Germinal center (tissue), 1 donor: ENCODE measurements at places on chromosomes 4 and X.

DNA sequence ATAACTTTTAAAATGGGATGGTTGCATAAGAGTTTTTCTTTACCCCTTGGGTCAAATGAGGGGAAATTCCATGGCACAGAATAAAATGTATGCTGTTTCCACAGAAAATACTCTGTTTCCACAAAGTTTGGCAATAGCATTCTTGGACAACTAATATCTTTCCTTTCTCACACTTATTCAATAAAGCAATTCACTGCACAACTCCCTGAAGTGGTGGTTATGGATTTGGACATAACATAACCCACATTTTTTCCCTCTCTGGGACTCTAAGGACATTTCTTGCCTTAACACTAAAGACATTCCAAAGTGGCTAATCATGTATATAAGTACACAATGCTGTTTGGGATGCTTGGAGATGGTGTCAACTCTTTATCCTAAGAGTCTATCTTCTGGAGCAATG lies 51.7 kb upstream of the GPM6B start:
- no peak for DNase-seq

GRCh38 chr4:131411393-131411792 lies 1737.7 kb upstream of the PCDH10 start:
- no peak for DNase-seq

DNA sequence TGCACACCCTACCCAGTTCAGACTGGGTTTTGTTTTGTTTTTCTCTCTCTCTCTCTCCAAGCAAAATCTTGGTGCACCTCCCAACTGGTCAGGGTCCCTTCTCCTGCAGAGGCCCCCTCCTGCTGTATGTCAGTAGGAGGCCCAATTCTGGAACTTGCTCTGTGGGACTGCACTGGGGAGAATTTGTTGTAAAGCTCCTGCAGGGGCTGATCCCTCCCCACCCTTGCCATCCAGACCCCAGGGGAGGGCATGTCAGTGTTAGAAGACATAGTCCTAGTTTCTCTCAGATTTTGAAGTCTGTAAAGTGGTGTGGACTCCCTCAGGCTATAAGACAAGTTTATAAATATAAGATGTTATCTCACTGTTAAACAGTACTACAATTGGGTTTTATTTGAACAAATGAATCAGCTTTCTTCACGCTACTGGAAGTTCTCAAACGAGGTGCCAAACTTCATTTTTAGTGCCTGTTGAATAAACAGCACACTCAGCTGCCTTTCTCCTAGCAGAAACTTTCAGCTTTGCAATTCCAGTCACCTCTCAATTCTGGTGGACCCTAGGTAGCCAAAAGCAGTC lies 88.6 kb upstream of the FRMPD3 start:
- DNase-seq = no peak

DNA sequence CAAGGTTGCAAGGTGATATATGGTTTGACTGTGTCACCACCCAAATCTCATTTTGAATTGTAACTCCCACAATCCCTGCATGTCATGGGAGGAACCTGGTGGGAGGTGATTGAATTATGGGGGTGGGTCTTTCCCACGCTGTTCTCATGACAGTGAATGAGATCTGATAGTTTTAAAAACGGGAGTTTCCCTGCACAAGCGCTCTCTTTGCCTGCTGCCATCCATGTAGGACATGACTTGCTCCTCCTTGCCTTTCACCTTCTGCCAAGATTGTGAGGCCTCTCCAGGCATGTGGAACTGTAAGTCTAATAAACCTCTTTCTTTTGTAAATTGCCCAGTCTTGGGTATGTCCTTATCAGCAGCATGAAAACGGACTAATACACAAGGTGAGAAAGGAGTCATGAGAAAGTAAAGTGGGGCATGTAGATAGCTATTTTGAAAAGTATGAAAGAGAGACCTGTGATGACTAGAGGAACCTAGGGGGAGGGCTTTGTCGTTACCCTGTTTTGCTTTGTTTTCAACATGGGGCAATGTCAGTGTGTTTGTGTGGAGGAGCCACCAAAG lies 6.3 kb downstream of the ZBTB49 start:
- no peak for DNase-seq

DNA sequence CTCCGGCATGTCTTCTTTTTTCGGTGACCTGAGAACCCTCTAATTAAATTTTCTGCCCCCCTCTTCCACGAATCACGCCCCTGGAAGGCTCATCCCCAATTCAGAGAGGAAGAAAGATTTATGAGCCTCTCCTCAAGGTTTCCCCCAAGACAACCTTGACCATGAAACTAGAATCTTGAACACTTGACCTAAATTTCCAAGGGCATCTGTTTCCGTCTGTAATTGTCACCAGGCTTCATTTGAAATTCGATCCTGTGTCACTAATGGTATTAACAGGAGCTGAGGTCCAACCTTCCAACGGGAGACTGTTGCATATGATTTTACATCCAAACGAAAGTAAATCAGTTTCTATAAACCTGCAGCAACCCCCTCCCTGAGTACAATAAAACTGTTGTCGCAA lies 139.9 kb upstream of the ZIC3 start:
- DNase-seq = no peak

DNA sequence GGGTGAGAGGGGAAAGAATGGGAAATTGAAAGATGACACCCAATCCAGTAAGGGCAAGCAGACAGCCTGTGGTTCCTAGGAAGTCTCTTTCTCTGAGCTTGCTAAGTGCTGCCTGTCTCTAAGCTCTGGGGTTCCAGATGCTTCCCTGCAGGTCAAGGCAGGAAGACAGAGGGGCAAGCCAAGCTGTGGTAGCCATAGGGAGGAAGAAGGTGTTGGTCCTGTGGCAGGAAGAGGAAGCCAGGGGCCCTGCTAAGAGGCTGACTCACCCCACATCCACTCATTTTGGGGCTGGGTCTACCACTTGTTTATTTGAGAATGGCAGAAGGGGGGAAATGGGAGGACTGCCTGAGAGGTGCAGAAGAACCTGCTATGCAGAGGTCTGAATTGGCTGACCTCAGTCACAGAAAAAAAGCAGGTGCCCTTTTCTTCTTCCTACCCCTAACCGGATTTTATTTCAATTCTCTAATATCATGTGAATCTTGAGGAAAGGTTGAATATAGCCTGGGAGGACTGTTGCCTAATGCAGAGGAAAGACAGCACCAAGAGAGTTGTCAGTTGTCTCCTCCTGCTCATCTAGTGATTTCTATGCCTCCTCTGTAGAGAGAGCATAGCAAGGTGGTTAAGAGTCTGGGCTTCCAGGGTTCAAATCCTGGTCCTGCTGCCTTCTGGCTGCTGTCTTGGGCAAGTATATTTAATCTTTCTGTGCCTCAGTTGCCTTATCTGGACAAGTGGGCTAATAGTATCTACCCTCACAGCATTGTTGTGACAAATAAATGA lies 27.4 kb downstream of the HOPX start:
- DNase-seq = no peak

DNA sequence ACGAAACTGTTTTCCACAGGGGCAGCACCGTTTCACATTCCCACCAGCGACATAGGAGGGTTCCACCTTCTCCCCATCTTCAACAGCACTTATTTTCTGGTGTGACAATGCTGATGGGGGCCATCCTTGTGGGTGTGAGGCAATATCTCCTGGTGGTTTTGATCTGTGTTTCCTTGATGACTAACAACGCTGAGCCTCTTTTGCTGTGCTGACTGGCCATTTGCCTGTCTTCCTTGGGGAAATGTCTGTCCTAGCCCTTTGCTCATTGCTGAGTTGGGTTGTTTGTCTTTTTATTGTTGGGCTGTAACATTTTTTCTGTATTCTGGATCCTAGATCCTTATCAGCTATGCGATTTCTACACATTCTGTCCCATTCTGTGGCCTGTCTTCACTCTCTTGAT lies 33.7 kb downstream of the ATP2B3 start:
- DNase-seq = no peak

DNA sequence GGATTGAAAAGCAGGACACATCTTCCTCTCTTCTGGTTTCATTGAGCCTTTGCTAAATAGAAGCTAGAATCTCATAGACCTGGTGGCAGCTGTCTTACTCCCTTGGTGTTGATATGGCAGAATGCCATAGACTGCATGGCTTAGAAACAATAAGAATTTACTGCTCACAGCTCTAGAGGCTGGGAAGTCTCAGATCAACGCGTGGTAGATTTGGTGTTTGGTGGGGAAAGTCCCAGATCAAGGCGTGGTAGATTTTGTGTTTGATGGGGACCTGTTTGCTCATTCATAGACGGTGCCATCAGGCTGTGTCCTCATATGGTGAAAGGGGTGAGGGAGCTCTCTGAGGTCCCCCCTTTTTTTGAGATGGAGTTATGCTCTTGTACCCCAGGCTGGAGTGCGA lies 57.6 kb upstream of the PPP2R3B start:
- no peak for DNase-seq

DNA sequence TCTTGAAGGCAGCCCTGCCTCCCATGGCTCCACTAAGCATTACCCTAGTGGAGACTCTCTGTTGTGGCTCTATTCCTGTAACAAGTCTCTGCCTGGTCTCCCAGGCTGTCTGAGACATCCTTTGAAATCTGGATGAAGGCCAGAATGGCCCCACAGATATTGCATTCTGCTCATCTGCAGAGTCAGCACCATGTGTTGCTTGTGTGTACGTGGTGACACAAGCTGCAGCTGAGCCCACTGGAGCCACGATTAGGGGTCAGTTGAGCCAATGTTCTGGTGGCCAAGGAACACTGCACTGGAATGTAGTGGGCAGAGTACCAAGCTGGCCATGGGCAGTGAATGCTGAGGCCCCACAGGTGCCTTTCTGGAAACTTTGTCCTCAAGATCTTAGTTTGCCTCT lies 29.2 kb downstream of the GRID2 start:
- DNase-seq = no peak

- no peak for DNase-seq
These were observed 142.9 kb downstream of the ASB9 start for GRCh38 chrX:15127010-15127409.

DNA sequence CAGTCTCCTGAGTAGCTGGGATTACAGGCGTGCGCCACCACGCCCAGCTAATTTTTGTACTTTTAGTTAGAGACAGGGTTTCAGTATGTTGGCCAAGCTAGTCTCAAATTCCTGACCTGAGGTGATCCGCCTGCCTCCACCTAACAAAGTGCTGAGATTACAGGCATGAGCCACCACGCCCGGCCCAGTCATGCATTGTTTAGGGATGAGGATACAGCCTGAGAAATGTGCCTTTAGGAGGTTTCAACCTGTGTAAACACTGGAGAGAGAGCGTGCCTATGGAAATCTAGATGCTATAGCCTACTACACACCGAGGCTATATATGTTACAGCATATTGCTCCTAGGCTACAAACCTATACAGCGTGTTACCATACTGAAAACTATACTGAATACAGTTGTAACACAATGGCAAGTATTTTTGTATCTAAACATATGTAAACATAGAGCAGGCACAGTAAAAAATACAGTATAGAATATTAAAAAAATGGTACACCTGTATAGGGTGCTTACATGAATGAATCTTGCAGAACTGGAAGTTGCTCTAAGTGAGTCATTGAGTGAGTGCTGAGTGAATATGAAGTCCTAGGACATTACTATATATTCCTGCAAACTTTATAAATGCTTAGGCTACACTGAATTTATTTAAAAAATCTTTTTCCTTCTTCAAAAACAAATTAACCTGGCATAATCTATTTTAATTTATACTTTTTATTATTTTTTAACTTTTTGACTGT lies 588.2 kb upstream of the ADGRL3 start:
- DNase-seq = no peak

- DNase-seq = no peak
These were observed 6.7 kb upstream of the ARL13A start for GRCh38 chrX:100962811-100963210.

GRCh38 chr4:10872833-10873517 lies 188.4 kb upstream of the CLNK start:
- no peak for DNase-seq

GRCh38 chr4:25815586-25815985 lies 47.2 kb downstream of the SEL1L3 start:
- no peak for DNase-seq

GRCh38 chrX:145630806-145631435 lies 186.7 kb upstream of the SLITRK2 start:
- DNase-seq = no peak
